ENCODE measurements at places on chromosomes 11 and 22.
A peak's percentile ranks its signal among the peaks of the same experiment; 100 is the strongest.

- DNase-seq, result no peak
Measured at GRCh38 chr11:102323542-102324251, 6.4 kb downstream of the BIRC3 start.

DNA sequence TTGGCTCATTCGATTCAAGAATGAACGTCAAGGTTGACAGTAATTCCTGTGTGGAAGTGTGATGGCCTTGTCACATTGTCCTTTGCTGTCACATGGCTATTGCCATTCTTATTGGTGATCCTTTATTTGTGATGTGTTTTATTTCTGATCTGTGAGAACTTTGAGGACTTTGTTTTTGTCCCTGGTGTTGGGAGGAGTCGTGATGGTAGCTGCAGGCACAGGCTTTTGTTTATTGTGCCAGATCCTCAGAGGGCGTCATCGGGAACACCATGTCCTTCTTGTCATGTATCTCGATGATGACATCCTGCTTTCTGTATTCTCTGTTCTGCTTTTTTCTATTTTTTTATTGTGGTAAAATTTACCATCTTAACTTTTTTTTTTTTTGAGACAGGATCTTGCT, 5.6 kb downstream of the PICK1 start:
- peak; percentile 62 for DNase-seq

GRCh38 chr11:34269694-34270245, 88.0 kb downstream of the ABTB2 start:
- no peak for DNase-seq

DNA sequence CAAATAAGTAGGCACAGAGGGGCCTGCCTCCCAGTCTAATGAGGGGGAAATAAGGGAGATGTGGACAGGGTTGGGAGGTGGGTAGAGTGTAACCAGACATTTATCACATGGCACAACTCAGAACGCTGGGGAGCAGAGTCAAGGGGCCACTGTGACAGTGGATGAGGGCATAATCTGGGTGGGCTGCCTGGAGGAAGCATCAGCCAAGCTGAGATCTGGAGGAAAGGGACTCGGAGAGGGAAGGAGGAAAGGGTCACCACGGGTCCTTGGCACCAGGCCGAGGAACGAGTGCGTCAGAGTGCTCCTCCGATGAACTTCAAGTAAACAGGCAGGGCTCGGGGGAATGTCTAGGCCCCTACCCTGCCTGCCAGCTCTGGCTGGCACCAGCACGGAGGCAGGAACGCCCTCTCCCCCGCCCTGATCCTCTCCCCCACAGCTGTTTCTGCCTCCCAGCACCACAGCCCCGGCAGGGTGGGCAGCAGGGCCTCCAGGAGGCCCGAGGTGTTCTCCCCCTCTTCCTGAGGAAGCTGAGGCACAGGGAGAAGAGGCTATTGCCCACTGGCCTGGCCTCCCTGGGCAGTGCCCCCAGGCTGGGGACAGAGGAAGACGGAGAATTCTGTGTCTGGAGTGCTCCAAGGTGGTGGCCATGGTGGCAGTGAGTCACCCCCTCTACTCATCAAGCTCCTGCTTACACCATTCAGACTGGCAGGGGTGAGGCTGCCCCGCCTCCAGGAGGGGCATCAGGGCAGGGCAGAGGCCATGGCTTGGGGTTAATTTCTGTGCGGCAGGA, 4.2 kb downstream of the ALDH3B1 start:
- no peak for DNase-seq

- DNase-seq, result no peak
Measured at GRCh38 chr11:57290288-57290687, 34.5 kb downstream of the TNKS1BP1 start.

DNA sequence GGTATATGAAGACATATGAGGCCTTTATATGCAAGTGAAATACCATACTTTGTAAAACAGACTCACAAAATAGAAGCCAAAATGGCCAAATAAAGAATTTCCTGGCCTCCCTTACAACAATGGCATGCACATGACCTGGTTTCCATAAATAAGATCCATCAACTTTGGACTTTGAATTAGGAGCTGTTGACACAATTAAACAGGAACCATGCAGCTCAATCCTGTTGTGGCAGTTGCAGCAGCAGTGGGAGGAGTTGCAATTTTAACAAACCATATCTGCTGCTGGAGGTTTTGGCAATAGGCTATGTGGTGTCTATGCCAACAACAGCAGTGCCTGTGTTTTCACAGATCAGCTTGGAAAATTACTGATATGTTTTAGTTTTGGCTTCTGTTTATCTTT, 818.6 kb downstream of the FAM181B start:
- DNase-seq, result no peak

GRCh38 chr11:63839508-63840355, 822 bp downstream of the MARK2 start:
- no peak for DNase-seq

DNA sequence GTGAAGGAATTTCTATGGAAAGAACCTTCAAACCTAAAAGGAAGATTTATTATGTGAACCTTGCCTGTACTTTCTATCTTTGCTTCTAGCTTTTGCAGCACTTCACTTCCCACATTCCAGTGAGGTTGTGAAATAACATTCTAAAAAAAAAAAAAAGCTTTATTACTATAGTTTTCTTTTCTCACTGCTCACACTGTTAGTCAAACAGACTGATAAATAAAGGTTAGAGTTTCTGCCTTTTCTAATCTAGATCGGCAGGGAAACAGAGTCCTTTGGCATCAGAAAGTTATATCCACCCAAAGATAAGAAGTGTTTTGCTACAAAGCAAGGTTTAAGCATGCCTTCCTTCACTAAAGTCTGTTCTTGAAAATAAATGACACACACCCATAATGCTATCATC, 2.8 kb downstream of the AAMDC start:
- no peak for DNase-seq

GRCh38 chr11:34999453-34999852, 83.0 kb downstream of the PDHX start:
- DNase-seq, result no peak

GRCh38 chr22:29093030-29093429, 20.2 kb downstream of the KREMEN1 start:
- DNase-seq, result no peak

GRCh38 chr22:23282089-23282501, 101.8 kb downstream of the BCR start:
- DNase-seq, result peak; percentile 86

- no peak for DNase-seq
Measured at GRCh38 chr11:14029971-14030920, 67.7 kb downstream of the SPON1 start.

DNA sequence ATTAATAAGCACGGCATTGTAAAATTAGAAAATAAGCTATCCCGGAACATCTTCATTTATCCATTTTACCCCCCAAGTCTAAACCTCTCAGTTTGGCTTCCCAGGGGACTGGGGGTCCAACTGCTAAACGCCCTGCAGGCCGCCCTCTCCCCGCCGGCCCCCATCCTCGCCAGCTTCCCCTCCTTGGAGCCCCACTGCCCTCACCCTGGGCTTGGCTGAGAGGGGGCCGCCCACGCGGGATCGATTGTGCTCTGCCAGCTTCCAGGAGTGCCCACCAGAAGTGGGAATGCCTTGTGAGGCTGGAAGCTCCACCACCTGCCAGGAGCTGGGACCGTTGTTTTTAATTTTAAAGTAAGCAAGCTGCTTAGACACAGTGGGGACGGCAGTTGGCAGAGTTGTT, 353.5 kb downstream of the TBC1D22A start:
- no peak for DNase-seq

DNA sequence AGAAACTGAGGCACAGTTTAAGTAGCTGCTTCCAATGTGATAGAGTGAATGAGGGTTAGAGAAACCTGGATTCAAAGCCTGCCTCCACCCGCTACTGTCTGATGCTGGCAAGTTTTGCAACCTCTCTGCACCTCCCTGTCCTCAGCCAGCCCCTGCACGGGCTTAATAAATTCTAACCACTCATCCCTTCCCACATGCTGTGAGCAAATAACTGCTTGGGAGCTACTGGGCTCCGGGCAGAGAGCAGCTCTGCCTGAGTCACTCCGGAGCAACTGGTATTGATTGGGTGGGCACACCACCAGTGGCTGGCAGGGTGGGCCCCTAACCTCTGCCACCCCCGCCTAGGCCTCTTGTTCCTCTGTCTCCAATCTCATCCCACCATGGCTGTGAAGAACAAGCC, 104.3 kb upstream of the SYT13 start:
- DNase-seq, result no peak

DNA sequence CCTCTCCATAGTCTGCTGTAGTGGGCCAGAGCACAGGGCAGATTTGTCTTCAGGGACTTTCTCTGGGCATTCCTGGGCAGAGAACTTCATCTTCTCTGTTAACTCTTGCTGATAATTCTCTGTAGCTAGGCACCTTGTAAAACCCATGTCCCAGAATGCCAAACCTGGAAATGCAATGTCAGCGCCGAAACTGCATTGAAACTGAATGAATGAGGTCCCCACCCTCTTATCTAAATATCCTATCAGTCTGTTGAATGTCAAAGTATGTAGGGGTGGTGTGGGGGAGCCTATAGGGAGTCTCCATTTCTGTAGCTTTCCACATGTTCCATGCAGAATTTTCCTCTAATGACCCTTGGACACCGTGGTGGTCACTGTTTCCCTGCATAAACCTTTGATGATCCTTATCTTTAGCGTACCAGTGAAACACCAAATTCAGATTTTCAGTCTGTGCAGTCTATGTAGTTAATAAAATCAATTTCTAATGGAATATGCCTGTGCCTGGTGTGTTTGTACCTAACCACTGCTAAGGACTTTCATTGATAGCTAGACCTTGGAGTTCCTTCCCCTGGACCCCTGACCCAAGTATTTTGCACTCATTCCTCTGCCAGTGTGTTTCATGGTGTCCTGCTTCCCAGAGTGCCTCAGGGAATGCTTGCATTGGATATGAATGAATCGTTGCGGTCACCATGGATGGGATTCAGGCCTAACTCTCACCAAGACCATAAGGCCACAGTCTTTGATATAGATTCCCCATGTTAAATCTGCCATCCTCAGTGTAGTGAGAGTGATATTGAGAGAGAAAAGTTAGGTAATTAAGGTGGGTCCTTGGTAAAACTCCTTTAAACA, 2.5 kb upstream of the CABIN1 start:
- no peak for DNase-seq

- peak; percentile 20 for DNase-seq
Measured at GRCh38 chr11:125494031-125494360, 2.1 kb downstream of the FEZ1 start.

- no peak for DNase-seq
Measured at GRCh38 chr22:47618180-47619010, 855.9 kb downstream of the TBC1D22A start.

GRCh38 chr22:22245935-22246525, 1.4 kb downstream of the VPREB1 start:
- DNase-seq, result no peak

DNA sequence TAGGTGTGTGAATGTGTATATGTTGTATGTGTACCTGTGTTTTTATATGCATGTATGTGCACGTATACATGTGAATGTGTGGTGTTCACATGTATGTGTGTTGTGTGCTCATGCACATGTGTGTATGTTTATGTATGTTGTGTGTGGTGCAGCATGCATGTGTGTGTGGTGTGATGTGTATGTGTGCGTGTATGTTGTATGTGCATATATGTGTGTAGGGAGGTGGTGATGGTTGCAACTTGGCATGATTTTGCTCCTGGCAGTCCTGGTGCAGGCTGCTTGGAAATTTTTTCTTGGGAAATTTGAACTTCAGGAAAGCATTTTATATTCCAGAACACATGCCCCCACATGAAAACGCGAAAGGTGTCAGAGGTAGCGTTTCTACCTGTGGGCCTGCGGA, 1177.8 kb downstream of the TBC1D22A start:
- no peak for DNase-seq

- no peak for DNase-seq
Measured at GRCh38 chr11:57434640-57435546, 8.0 kb upstream of the SLC43A3 start.

- no peak for DNase-seq
Measured at GRCh38 chr11:26951809-26952515, 42.0 kb upstream of the FIBIN start.

GRCh38 chr11:83272627-83273026, 13.5 kb downstream of the CCDC90B start:
- DNase-seq, result no peak

DNA sequence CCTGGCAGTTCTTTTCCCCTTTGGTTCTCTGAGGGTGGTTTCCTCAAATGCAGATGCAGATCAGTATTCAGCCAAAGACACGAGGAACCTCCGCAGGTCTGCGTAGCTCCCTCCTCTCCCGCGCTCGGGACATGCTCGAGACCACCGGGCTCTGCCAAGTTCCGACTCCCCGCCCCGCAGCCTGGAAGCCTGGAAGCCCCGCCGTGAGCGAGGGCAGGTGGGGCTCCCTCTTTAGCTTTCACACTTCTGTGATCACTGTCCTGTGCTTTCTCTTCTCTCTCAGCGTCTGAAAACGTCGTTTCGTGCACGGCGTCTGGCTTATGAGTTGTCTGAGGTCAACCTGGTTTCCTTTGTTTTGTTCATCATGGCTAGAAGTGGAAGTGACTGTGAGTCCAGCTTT, 26.6 kb downstream of the ZBED4 start:
- no peak for DNase-seq

- no peak for DNase-seq
Measured at GRCh38 chr11:118102721-118103261, 16.0 kb upstream of the SMIM35 start.

- no peak for DNase-seq
Measured at GRCh38 chr11:48384670-48385069, 18.4 kb upstream of the OR4C5 start.

DNA sequence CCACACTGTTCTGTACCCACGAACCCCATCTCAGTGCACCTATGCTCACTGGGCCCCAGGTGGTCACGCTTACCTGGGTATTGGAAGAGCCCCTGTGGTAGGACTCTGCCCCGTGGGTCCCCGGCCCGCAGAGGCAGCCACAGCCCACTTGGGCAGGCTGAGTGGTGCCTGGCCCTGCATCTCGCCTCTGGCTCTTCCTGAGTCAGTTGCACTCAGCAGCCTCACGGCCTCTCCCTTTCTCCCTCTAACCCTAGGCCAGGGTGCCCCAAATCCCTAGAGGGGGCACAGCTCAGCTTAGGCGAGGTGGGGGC, 9.7 kb downstream of the CRELD2 start:
- no peak for DNase-seq

DNA sequence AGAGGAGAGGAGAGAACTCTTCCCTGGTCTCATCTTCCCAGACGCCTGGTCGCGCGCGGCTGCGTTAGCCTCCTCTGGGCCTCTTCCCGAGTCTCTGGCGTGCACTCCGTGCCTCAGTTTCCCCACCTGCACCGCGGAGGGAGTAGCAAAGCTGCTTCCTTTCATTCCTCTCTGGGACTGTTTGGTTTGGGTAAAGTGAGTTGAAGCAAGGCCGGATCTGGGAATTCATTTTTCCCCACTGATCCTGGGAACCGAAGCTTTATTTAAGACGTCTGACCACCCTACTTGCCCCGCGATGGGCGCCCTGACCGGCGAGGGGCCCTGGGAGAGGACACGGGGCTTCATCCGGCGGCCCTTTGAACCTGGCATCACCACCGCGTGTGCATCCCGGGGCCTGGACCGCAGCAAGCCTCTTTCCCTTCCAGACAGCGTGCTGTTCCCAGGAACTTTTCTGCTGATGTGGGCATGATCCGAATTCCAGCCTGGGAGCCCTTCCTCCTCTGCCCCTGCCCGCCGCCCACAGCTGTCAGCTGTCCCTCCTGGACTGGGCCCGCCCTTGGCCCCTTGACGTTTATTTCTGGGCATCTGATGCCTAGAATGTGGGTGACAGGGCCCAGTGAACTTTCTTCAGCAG, 758 bp downstream of the LDLRAD3 start:
- DNase-seq, result peak; percentile 31

GRCh38 chr11:19079643-19080440, 19.3 kb upstream of the MRGPRX2 start:
- no peak for DNase-seq

- no peak for DNase-seq
Measured at GRCh38 chr11:93648158-93648557, 13.3 kb upstream of the CEP295 start.
